ENCODE measurements at places on chromosomes 4 and X.

GRCh38 chr4:24686866-24687692 lies 102.7 kb upstream of the DHX15 start:
- peak; percentile 2 for DNase-seq

DNA sequence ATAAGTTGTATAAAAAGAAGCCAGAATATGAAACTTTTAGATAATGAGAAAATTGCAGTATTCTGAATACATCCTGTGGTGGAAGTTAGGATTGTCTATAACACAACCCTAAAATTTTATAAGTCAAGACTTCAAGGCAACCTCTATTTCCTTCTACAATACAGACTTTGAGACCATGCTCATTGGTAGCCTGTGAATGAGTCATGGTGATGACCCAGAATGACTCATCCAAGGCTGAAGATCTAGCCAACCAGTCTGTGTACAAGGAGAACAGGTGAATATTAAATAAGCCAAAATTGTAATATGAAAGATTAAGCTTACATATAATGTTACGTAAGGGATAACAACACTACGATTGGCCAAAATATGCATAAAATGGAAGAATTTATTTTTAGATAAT lies 475.9 kb upstream of the GALNT7 start:
- DNase-seq, result no peak

DNA sequence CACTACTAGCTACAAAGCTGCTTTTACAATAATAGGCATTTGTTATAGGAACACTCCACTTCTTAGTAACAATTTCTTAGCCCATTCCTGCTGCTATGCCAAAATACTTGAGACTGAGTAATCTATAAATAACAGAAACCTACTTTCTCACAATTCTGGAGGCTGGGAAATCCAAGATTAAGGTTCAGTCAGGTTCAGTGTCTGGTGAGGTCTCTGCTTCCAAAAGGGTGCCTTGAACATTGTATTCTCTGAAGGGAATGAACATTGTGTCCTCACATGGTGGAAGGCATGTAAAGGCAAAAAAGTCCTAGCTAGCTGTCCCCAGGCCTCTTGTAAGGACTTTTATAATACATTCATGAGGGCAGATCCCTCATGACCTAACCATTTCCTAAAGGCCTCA lies 7.0 kb downstream of the SLC9B1 start:
- DNase-seq, result no peak

GRCh38 chr4:66929748-66930147 lies 615.6 kb downstream of the CENPC start:
- no peak for DNase-seq

GRCh38 chr4:153929675-153930074 lies 140.8 kb upstream of the SFRP2 start:
- DNase-seq, result no peak

DNA sequence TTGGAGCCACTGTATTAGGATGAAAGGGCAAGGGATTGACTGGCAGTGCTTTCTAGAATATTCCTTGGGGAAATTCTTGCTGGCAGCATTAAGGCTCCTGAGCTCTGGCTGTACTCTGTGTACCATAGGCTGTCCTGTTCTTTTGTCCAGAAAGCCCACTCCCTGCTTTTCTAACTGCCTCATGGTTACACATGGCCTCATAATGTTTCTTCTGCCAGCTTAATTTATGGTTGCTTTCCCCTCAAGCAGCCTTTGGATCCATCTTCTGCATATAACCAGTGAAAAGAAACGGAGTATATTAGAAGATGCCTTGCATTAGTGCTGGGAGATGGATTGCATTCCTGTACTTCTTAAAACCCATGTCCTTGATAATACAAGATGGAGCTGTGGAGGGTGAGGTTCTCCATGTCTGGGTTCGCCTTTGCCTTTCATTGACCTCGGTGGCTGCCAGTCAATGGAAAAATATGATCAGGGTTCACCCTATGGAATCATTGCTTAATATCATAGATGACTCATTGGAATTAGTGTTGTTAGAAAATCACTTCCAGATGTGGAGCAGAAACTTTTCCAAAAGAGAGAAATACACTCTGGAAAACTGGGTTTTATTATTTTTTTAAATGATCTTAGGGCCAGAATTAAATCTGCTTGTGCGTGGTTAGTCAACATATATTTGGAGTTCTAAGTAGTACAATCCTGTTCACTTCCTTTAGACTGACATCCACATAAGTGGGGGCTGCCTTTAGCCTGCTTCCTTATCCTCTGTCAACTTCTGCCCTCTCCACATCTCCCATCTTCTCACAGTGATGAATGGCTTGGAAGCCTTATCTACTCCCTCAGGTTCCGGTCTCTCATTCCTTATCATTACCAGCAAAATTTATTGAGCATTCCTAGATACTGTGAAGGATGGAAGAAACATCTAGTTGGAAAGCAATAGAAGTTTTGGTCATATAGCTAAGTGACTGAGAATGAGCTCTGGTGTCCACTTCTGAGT lies 24.9 kb downstream of the DOCK11 start:
- no peak for DNase-seq
